Regular cardiac myocyte (primary cell): ENCODE measurements at places on chromosomes 5 and 9. TPM values are rescaled to one million over a fixed set of nuclear protein-coding genes. Genes with fewer than 3 reads are reported as not detected.

The TBC1D13 gene
- total RNA-seq = 9.3 and 12.5 TPM in 2 replicates

The CBY3 gene
- not detected in 2 replicates for total RNA-seq

The COL15A1 gene
- 5.9 and 122 TPM in 2 replicates for total RNA-seq

The ADAMTS16 gene
- under 0.01 TPM in 1 of 2 replicates, not detected in the other for total RNA-seq

The ITGA2 gene
- 71.9 and 121 TPM in 2 replicates for total RNA-seq

The TMC1 gene
- under 0.01 TPM in 1 of 2 replicates, not detected in the other for total RNA-seq

The AUH gene
- 11.5 and 26.2 TPM in 2 replicates for total RNA-seq

The ANKHD1 gene
- total RNA-seq = 34.1 and 53.0 TPM in 2 replicates

The NUTM2G gene
- total RNA-seq = not detected in 2 replicates

The RPL7A gene
- total RNA-seq = 2,629 and 3,058 TPM in 2 replicates

The PDLIM4 gene
- 33.0 and 37.2 TPM in 2 replicates for total RNA-seq

The MAMDC2 gene
- total RNA-seq = 3.1 and 3.3 TPM in 2 replicates

The EMB gene
- total RNA-seq = 13.5 and 15.9 TPM in 2 replicates

The GABRP gene
- total RNA-seq = under 0.01 TPM in 1 of 2 replicates, not detected in the other

The IFNA2 gene
- total RNA-seq = not detected in 2 replicates

The HAND1 gene
- not detected in 2 replicates for total RNA-seq

The OLFML2A gene
- 0.19 and 0.56 TPM in 2 replicates for total RNA-seq

The CCNI2 gene
- not detected in 2 replicates for total RNA-seq

The PRELID2 gene
- 29.1 and 69.3 TPM in 2 replicates for total RNA-seq

The NR2F1 gene
- total RNA-seq = 13.8 and 33.2 TPM in 2 replicates
